ENCODE measurements at places on chromosomes 4 and X.
A peak's percentile ranks its signal among the peaks of the same experiment; 100 is the strongest.

DNA sequence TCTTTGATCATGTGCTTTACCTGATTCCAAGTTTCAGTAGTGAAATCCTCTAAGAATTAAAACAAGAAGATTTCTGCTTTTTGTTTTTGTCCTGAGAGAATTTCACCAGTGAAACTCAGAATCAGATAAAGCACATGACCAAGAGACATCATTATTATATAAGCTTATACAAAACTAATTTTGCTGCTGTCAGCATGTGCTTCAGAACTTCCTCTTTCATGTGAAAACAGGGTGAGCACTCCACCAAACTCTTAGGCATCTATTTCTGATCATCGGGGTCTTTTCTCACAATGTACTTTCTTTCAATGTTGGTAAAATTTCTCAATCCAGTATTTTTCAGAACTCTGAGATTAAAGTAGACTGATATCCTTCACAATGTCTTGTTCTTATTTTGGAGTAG is 152.1 kb downstream of the SLC39A8 start:
- DNase-seq: no peak

DNA sequence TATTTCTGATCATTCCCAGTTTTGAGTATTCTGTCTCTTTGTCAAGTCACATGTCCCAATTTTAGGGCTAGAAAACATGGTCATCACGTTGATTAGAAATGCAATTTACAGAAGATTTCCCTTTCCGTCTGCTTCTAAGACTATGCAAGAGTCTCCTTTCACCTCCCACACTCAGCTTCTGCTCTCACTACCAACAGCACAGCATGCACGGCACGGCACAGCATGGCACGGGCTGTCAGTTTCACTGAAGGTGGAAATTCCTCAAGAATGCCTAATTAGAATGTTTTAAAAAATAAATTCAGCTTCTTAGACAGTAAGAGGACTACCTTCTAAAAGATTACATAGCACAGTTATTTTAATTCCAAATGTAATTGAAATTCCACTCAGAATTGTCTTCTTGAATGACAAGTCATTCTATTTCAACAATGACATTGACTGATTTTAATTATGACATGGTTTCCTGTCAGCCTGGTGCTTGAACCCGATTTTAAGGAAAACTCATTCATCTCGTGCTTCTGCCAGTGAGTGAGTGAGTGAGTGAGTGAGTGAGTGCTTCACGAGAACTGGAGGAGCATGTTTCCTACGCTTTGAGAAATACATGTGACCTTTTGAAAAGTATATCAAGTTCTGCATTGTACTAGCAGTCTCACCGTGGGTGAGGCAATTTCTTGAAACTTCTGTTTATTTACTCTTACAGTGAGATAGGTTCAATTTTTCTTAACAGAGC is 124.8 kb upstream of the SORBS2 start:
- no peak for DNase-seq

DNA sequence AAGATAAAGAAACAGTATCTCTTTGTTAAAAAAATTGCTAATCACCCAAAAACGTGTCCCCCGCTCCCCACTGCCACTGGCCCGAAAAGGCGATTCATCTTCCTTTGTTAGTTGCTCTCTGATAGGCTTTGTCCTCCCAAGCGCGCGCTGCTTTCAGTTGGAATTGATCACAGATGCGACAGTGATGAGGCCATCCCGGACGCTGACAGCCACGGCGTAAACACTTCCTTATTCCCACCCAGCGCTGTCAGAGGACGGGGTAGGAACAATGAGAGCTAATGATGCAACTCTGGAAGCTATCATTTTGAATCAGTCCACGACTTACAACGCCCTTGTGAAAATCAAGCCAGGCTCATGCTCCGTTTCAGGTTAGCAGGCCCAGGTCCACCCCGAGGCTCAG is 21.4 kb downstream of the SOD3 start:
- no peak for DNase-seq

GRCh38 chrX:131987252-131987651 is 35.9 kb upstream of the STK26 start:
- DNase-seq: peak; percentile 19

DNA sequence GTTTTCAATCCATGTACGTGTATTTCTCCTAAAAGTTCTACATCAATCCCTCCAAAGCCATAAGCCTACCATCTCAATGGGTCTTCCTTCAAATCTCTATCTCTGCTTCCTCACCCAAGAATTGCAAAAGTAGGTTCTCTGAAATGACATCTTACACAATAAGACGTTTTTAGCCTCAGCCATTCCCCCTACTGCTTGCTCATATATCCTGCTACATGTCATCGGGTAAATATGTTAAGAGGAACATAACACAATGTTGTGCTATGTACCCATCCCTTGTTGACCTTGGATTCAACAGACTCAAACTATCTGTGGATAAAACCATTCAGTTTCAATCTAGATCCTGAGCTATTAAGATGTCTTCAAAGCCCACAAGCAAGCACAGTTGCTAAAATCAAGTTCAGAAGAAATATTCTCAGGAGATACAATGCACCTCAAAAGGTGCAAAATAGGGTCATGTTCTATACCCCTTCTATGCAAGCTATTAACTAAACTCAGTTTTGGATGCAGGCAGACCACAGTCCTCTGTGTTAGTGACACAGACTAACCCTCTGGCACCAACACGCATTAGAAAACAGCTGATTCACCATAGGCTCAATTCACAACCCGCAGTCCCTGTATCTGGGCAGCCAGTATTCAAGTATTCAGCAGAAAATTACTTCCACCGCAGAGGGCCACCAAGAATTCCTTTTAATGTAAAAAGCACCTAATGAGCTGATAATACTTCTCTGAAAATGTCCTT is 56.8 kb downstream of the CD99L2 start:
- no peak for DNase-seq

- DNase-seq: peak; percentile 69
Measured at GRCh38 chr4:56641494-56642051, 39.5 kb downstream of the HOPX start.

GRCh38 chr4:86686741-86687140 is 92.6 kb downstream of the PTPN13 start:
- DNase-seq: no peak

- no peak for DNase-seq
Measured at GRCh38 chr4:135177321-135177720, 975.7 kb upstream of the PABPC4L start.

- DNase-seq: peak; percentile 4
Measured at GRCh38 chr4:70239884-70240591, 2.4 kb upstream of the CSN3 start.

- peak; percentile 61 for DNase-seq
Measured at GRCh38 chr4:26197018-26197779, 123.6 kb upstream of the RBPJ start.

GRCh38 chr4:188161167-188161566 is 21.9 kb downstream of the TRIML1 start:
- DNase-seq: no peak
